ENCODE measurements at places on chromosomes 5 and 9. TPM values are rescaled to one million over a fixed set of nuclear protein-coding genes. Genes with fewer than 3 reads are reported as not detected.

The BTNL8 gene
- total RNA-seq = 0.27 TPM

The TMEM171 gene
- total RNA-seq = not detected

The IFNA2 gene
- not detected for total RNA-seq

The ADRA1B gene
- 1.4 TPM for total RNA-seq

The EFNA5 gene
- 36.4 TPM for total RNA-seq

The UBQLN1 gene
- 85.2 TPM for total RNA-seq

The PCDHB13 gene
- 1.7 TPM for total RNA-seq

The UBAP1 gene
- total RNA-seq = 46.9 TPM

The CHSY3 gene
- 0.62 TPM for total RNA-seq

The HMMR gene
- 0.72 TPM for total RNA-seq

The PDE6A gene
- total RNA-seq = 0.05 TPM

The SPATA31A3 gene
- not detected for total RNA-seq

The IFNA21 gene
- not detected for total RNA-seq

The ACOT12 gene
- total RNA-seq = not detected

The FBN2 gene
- total RNA-seq = 10.0 TPM

The NPDC1 gene
- total RNA-seq = 59.0 TPM

The ANKRD33B gene
- 6.7 TPM for total RNA-seq

The OTP gene
- total RNA-seq = not detected

The DRD1 gene
- total RNA-seq = not detected

The NIPAL4 gene
- total RNA-seq = not detected

The ECM2 gene
- total RNA-seq = 5.3 TPM

The CCDC192 gene
- not detected for total RNA-seq

The QRFP gene
- not detected for total RNA-seq

The BARHL1 gene
- total RNA-seq = not detected

The HSPA4 gene
- 74.3 TPM for total RNA-seq

The NRG2 gene
- total RNA-seq = 1.9 TPM

The AHRR gene
- 2.1 TPM for total RNA-seq

The PCDHGA10 gene
- 5.3 TPM for total RNA-seq

The NUTM2F gene
- not detected for total RNA-seq

The TMOD1 gene
- total RNA-seq = 205 TPM

The C8G gene
- 2.2 TPM for total RNA-seq

The CSNK1G3 gene
- 21.2 TPM for total RNA-seq

The IRX1 gene
- not detected for total RNA-seq

The GALNT10 gene
- total RNA-seq = 10.9 TPM

The BARX1 gene
- not detected for total RNA-seq

The FAM174A gene
- 15.0 TPM for total RNA-seq

The ZNF608 gene
- total RNA-seq = 18.2 TPM

The WDR38 gene
- total RNA-seq = not detected

The GALNT12 gene
- total RNA-seq = 0.64 TPM

The IGFBPL1 gene
- total RNA-seq = not detected

The GKAP1 gene
- 25.3 TPM for total RNA-seq

The SPINK6 gene
- total RNA-seq = not detected

The IL33 gene
- 16.8 TPM for total RNA-seq

The FOXI1 gene
- total RNA-seq = not detected

The CDC20B gene
- not detected for total RNA-seq

The IL9 gene
- not detected for total RNA-seq

The PCDHB16 gene
- total RNA-seq = 2.7 TPM

Data from left ventricle myocardium superior (tissue), 1 donor.